ENCODE measurements at places on chromosomes 3 and 15.

GRCh38 chr3:192675958-192676649 lies 51.2 kb downstream of the FGF12 start:
- DNase-seq, result no peak

DNA sequence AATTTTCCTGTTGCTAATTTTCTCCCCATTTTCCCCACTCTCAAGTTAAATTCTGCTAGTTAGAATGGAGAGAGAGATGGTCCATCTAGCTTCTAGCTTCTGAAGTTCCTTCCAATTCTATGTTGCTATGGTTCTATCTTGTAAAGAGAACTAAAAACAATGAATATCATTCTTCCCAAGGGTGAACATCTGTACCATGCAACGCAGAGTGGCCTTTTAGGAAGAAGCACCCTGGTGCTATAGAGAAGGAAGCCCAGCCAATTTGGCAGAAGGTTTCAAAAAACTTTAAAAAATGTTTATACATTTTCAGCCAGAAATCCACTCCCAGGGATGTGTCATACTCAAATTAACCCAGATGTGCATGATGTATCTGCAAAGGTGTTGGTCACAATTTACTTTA lies 149.1 kb downstream of the SEMA6D start:
- DNase-seq, result no peak

- no peak for DNase-seq
Observed at GRCh38 chr15:101481917-101482525, 7.5 kb downstream of the PCSK6 start.

DNA sequence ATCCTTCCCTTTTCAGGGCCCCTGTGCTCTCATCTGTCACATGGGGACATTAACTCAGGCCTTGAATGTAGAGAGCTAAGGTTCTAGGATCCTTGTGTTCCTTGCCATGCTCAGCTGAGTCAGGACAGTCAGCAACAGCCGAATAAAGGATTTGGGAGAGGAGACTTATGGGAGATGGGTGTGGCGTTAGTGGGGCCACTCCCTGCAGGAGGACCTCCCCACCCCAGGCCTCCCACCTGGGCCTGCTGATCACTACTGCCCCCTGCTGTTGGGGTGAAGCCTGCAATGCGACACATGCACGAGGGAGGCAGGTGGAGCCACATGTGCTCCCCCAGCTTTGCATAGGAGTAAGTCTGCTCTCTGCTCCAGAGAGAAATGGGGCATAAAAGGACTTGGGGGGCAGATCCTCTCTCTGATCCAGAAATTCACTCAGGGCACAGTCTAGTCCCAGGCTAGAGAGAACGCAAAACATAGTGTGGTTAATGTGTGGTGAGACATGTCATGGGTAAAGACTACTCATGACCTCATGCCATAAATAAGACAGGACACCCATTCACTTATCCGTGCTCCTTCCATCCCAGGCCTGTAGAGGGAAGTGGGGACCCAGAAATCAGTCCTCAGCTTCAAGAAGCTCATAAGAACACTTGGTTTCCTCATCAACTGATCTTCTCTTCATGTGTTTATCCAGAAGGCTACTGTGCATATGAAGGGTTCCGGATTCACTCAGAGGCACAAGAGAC lies 19.4 kb downstream of the RBP1 start:
- DNase-seq, result no peak

GRCh38 chr15:81625896-81626295 lies 251.9 kb upstream of the TMC3 start:
- DNase-seq, result no peak

- DNase-seq, result peak; percentile 69
Observed at GRCh38 chr3:172039436-172040077, at the start of gene FNDC3B. TSS of gene FNDC3B (plus strand) at chr3:172039578. CDS start at chr3:172112480, 72,902 bp downstream.

DNA sequence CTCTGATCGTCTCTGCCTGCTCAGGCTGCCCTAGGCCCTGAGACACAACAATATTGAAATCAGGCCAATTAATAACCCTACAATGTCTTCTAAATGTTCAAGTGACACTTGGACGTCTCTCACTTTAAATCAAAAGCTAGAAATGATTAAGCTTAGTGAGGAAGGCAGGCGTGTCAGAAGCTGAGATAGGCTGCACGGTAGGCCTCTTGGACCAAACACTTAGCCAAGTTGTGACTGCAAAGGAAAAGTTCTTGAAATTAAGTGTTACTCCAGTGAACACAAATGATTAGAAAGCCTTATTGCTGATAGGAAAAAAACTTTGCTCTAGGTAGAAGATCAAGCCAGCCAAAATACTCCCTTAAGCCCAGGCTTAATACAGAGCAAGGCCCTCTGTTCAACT lies 2.2 kb downstream of the HPS3 start:
- DNase-seq, result no peak

GRCh38 chr3:63986146-63986545 lies 37.1 kb downstream of the PSMD6 start:
- DNase-seq, result no peak

GRCh38 chr3:135633078-135633477 lies 332.4 kb upstream of the PPP2R3A start:
- no peak for DNase-seq

DNA sequence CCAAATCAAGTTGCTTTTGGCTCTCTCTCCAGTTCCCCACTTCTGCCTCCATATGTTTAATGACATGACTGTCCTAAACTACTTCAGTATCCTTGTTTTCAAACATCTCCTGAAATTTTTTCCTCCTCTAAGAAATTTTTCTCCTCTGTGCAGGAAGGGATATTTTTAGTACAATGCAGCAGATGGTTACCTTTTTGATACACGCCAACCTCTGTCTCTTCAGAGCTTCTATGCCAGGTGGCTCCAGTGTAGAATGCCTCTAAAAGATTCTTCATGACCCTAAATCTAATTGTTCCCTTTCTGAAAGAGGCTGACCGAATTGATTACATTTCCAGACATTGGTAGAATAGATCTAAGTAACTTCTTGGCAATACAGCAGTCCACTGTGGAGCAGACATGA lies 33.7 kb downstream of the TMOD3 start:
- no peak for DNase-seq

GRCh38 chr3:56725175-56725574 lies 42.1 kb upstream of the TASOR start:
- DNase-seq, result peak; percentile 3

GRCh38 chr15:74373056-74373650 lies 5.7 kb upstream of the CYP11A1 start:
- DNase-seq, result no peak

- no peak for DNase-seq
Observed at GRCh38 chr3:136644212-136644611, 108.0 kb downstream of the STAG1 start.

- no peak for DNase-seq
Observed at GRCh38 chr3:86257955-86258641, 732.9 kb downstream of the VGLL3 start.

- DNase-seq, result no peak
Observed at GRCh38 chr15:27183201-27183600, 212.2 kb downstream of the GABRG3 start.
